Activated CD8-positive, alpha-beta T cell treated with anti-CD3 and anti-CD28 coated beads for 36 hours (primary cell): ENCODE measurements at places on chromosomes 6 and 20.

DNA sequence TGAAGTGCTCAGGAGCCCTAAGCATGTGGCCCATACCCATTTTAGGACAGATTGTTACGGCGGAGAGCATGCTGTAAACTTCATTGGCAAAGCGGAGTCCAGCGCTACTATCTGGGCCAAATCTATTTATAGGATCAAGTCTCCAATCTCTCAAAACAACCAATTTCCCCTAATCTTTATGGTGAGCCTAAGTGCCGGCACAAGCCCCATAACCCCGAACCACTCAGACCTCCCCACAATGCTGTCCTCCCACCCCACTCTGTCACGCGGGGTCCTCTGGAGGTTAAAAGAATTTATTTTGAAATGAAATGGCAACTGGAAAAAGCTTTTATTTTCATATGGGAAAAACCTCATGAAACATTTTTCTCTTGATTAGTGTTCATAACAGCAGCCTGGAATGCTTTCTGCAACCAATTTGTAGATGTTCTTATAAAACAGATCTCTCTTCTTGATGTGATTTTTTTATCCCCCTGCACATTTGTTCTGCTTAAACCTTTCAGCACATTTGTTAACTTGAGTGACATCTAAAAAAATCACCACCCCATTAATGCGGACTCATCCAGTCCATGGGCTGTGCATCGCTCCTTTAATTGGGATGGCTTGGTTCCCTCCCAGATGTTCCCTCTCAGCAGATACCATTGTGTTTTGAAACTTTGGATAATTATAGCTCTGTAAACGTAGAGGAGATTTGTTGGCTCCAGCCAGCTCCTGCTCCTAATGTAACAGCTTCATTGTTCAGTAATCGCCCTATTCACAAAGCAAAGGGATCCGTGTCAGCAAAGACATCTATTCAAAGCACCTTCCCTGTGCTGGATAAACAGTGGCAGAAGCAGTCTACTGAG lies 323.6 kb downstream of the CD83 start:
- no peaks in the 10 kb centered on the region for H3K36me3 ChIP-seq
- no peak for DNase-seq
- H3K4me1 ChIP-seq: peaks cover 5% of the 10 kb centered on the region
- no peak overlapping the region for H3K27ac ChIP-seq

- no peak overlapping the region for H3K4me3 ChIP-seq
- no peak for DNase-seq
- H3K27ac ChIP-seq: no peak overlapping the region
- H3K4me1 ChIP-seq: peaks cover 54% of the 10 kb centered on the region
- H3K36me3 ChIP-seq: peaks cover 12% of the 10 kb centered on the region
These were observed 137.0 kb downstream of the ARID1B start for GRCh38 chr6:156914181-156914580.

GRCh38 chr6:112416866-112417265 lies 69.7 kb downstream of the RFPL4B start:
- H3K36me3 ChIP-seq: no peaks in the 10 kb centered on the region
- no peak for DNase-seq
- H3K27me3 ChIP-seq: peaks cover 4% of the 10 kb centered on the region

DNA sequence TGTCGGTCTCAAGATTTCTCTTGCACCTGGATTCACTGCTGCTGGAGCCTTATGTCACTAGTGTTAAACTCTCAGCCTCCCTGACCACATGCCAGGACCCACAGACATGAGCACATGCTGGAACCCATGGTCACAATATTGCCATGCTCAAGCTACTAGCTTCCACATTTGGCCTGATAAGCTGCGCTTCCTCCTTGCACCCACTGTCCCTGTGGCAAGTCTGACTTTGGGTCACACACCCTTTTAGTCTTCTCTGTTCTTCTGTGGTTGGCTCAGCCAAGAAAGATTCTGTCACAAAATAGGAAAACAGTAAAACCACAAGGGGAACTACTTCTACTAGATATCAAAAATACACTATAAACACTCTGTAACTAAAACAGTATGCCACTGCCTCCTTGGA lies 68.9 kb upstream of the HDAC2 start:
- H3K4me3 ChIP-seq: no peak overlapping the region
- H3K4me1 ChIP-seq: no peaks in the 10 kb centered on the region
- no peaks in the 10 kb centered on the region for H3K36me3 ChIP-seq
- no peak overlapping the region for H3K27ac ChIP-seq
- DNase-seq: no peak

DNA sequence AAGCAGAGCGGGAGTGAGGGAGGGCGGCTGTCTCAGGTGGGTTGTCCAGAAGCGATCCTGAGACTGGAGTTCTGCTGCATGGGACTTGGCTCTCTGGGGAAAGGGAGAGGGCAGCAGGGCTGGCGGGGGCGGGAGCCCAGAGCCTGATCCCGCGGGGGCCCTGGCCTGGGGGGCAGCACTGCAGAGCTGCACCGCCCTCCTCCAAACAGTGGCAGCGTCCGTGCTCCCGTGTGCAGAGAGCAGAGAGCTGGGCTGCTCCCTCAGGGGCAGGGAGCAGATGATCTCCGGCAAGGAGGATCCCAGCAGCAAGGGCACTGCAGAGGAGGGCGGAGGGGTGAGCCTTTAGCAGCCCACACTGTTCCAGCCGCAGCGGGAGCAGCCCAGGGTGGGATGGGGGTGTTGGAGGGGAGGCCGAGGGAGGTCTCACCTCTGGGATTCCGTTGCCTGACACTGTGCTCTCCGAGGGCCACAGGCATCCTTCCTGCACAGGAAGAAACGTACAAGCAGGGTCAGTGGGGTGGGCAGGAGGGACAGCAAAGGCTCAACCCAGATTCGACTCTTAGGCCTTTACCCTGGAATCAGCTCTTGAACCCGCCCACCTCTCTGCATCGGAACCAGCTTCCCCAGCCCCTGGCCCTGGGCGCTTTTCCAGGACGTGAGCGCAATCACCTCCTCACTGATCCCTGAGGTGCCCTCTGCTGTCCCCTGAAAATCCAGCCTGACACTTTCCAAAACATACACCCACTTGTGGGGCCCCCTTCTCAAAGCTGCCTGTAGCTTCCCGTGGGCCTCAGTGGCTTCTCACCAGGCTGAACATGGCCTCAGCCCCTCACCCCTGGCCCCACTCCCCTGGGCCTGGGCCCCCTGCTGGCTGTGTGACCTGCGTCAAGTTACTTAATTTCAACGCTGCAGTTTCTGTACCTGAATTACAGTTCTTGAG lies 32.6 kb upstream of the ZBP1 start:
- H3K4me1 ChIP-seq: peaks cover 11% of the 10 kb centered on the region
- H3K4me3 ChIP-seq: no peak overlapping the region
- H3K36me3 ChIP-seq: peaks cover under 1% of the 10 kb centered on the region
- DNase-seq: no peak
- H3K27ac ChIP-seq: no peak overlapping the region

- no peak overlapping the region for H3K4me3 ChIP-seq
- H3K27me3 ChIP-seq: no peaks in the 10 kb centered on the region
- no peak for DNase-seq
These were observed 372.2 kb downstream of the CDH26 start for GRCh38 chr20:60330461-60330860.

DNA sequence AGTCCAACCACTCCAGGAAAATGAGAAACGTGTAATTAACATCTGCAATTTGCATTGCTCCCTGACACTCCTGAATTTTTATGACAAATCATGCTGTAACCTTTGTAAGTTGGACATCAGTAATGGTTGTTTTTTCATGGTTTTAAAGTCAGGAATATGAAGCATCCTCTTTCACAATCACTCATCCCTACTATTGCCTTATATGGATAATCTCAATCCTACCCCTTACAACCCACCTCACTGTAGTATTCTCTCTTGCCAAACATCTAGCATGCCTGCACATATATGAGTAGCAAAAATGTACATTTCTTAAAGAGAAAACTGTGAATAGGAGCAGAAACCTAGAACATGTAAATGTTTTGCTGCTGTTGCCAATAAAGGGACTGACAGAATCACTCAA lies 729.5 kb downstream of the KIF16B start:
- H3K27ac ChIP-seq: no peak overlapping the region

DNA sequence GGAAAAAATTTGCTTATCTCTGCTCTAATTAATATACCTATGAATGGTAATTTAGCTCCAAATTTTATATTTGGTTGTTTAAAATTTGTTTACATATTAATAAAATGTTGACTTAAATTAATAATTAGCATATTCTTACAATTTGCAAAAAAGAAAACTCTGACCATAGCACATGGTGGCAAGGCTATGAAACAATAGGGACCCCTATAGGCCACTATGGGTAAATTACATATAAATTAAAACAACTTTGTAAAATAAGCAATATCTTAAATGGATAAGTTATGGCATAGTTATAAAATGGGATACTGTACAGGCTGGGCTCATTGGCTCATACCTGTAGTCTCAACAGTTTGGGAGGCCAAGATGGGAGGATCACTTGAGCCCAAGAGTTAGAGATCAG lies 76.0 kb downstream of the MKKS start:
- peaks cover 5% of the 10 kb centered on the region for H3K27me3 ChIP-seq
- H3K27ac ChIP-seq: no peak overlapping the region
- H3K36me3 ChIP-seq: no peaks in the 10 kb centered on the region
- DNase-seq: no peak
- peaks cover 4% of the 10 kb centered on the region for H3K4me1 ChIP-seq

DNA sequence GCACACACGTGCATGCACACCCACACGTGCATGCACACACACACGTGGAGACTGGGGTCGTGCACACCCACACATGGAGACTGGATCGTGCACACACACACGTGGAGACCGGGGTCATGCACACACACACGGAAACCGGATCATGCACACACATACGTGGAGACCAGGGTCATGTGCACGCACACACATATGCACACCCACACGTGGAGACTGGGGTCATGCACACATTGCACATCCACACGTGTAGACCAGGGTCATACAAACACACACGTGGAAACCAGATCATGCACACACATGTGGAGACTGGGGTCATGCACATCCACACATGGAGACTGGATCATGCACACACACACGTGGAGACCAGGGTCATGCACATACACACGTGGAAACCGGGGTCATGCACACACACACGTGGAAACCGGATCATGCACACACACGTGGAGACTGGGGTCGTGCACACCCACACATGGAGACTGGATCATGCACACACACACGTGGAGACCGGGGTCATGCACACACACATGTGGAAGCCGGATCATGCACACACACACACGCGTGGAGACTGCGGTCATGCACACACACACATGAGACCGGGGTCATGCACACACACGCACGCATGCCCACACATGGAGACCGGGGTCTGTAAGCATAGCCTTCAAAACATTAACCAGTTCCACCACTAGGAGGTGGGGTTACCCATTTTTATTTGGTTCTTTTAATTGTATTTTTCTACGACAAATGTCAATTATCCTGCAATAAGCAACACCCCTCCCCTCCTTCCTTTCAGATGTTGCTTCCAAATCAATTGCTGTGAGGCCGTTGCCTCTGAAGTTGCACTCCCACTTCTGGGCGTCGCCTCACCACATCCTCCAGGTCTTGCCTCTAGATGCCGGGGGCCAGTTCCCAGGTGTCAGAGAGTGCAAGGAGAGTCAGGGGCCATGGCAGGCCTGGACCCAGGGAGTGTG lies 95.8 kb downstream of the TMEM242 start:
- H3K36me3 ChIP-seq: no peaks in the 10 kb centered on the region
- no peak overlapping the region for H3K27ac ChIP-seq
- H3K4me1 ChIP-seq: peaks cover 15% of the 10 kb centered on the region
- peaks cover 8% of the 10 kb centered on the region for H3K27me3 ChIP-seq
- H3K4me3 ChIP-seq: no peak overlapping the region

GRCh38 chr6:44558832-44559251 lies 171.3 kb downstream of the CDC5L start:
- H3K4me1 ChIP-seq: peaks cover 14% of the 10 kb centered on the region
- H3K36me3 ChIP-seq: no peaks in the 10 kb centered on the region
- H3K4me3 ChIP-seq: no peak overlapping the region

GRCh38 chr6:68741501-68742386 lies 106.7 kb downstream of the ADGRB3 start:
- no peak overlapping the region for H3K4me3 ChIP-seq
- H3K4me1 ChIP-seq: peaks cover 8% of the 10 kb centered on the region
- no peak for DNase-seq
- no peak overlapping the region for H3K27ac ChIP-seq

DNA sequence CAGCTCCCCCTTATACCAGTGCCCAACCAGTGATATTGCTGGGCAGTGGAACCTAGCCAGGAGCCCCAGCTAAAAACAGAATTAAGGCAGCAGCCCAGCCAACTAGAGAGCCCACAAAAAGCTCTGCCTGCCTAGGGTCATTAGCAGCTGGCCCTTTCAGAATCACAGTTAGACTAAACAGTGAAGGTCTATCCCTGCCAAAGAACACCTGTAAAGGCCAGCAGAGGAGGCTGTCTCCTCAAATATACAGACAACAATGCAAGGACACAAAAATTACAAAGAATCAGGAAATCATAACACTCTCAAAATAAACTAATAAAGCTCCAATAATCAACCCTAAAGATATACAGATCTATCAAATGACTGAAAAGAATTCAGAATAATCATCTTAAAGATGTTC lies 77.8 kb upstream of the HTR1E start:
- DNase-seq: no peak
- no peak overlapping the region for H3K4me3 ChIP-seq
- H3K27ac ChIP-seq: no peak overlapping the region
- no peaks in the 10 kb centered on the region for H3K4me1 ChIP-seq
- H3K27me3 ChIP-seq: no peaks in the 10 kb centered on the region

DNA sequence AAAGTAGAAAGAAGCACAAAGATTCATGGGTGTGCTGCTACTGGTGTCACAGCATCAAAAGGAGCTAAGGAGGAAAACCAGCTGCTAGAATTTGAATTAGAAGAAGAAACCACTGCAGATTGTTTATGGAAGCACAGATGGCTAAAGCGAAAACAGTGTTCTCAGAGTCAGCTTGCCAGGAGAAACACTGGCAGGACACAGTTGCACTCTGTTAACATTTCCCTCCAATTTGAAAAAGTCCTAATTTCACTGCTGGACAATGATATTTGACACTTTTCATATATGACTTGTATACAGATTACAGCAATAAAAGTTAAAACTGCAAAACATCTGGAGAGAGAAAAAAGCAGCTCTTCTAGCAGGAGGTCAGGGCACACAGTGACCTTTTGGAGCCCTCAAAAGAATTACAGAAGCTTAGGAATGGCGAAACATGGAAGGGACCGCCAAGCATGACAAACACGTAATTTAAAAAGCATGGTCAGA lies 314.5 kb downstream of the COL12A1 start:
- H3K4me3 ChIP-seq: no peak overlapping the region
- no peak overlapping the region for H3K27ac ChIP-seq
- H3K36me3 ChIP-seq: no peaks in the 10 kb centered on the region
- H3K27me3 ChIP-seq: no peaks in the 10 kb centered on the region
- DNase-seq: no peak

- no peak overlapping the region for H3K4me3 ChIP-seq
- no peaks in the 10 kb centered on the region for H3K36me3 ChIP-seq
- H3K27ac ChIP-seq: no peak overlapping the region
- no peak for DNase-seq
- H3K27me3 ChIP-seq: no peaks in the 10 kb centered on the region
These were observed 331.5 kb downstream of the SAMD5 start for GRCh38 chr6:147839708-147840610.
